ENCODE measurements at places on chromosomes 4 and X.

GRCh38 chr4:81421346-81422218 is 50.1 kb downstream of the RASGEF1B start:
- no peak for DNase-seq

- DNase-seq = no peak
Observed at GRCh38 chrX:71056867-71057266, 11.3 kb downstream of the SNX12 start.

- DNase-seq = no peak
Observed at GRCh38 chr4:32226733-32227132, 1506.6 kb downstream of the PCDH7 start.

DNA sequence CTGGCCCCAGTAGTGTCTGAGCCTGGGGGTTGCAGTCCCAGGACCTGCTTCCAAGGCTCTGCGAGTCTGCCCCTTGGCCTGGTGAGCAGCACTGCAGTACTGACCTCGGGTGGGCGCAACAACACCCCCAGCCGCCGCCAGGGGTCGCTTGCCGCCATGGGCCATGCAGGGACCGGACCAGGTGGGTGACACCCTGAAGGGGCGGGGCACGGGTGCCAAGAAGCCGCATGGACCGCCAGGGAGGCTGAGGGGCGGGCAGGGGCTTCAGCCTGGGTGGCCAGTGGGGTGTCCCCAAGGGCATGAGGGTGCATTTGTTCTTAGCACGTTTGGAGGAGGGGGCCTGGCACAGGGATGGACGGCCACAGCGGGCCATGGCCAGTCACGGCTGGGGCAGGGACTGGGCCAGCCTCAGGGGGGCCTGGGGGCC is 25.0 kb downstream of the TACC3 start:
- DNase-seq = no peak

DNA sequence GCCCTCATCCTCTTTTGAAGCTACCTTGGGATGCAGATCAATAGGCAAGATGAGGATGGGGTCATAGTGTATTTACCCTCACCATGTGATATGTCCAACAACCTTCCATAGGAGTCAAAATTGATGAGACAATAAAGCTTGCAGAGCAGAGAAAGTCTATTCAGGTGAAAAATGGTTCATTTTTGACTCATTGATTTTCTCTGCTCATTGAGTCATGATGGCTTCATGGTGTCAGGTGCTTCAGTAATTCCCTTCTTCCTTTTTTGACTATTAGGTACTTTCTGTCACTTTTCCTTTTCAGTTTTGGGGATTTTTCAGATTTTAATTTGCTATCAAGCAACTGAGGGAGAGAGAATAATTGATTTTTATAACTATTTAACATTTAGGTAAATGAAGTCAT is 55.9 kb upstream of the IL2 start:
- no peak for DNase-seq

GRCh38 chrX:44012484-44013096 is 39.4 kb upstream of the NDP start:
- DNase-seq = peak; percentile 29

DNA sequence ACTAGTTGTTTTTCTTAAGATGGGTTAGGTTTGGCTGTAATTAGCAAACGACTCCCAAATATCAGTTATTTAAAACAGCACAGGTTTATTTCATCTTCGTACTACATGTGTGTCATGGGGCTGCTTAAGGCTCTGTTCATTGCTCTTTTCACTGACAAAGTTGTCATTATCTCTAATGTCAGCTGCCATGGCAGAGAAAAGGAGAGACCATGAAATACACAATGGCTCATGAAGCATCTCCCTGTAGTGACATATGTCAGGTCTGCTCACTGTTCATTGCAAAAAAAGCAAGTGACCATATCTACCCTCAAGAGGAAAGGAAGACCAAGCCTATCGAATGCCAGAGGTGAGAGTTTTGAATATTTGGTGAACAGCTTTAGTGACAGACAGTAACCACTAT is 52.2 kb upstream of the PCDH7 start:
- no peak for DNase-seq

GRCh38 chr4:12926189-12927066 is 557.7 kb downstream of the RAB28 start:
- DNase-seq = no peak

DNA sequence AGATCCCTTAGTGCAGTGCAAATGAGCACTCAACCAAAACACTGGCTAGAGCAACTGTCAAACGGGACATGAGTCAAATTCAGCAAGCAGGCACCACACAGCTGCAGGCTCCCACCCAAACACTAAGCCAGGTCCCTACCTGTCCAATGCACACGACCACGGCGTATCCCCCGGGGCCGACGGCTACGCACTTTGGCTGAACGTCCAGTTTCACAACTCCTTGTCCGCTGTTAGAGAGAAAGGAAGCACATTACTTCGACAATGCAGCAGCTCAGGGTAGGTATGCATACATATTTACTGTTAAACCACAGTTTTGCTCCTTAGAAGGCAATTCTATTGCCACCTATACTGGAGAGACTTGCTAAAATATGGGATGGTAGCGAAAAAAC is 35.4 kb downstream of the WDR1 start:
- no peak for DNase-seq

- DNase-seq = no peak
Observed at GRCh38 chr4:107901213-107901934, 30.0 kb upstream of the CYP2U1 start.

DNA sequence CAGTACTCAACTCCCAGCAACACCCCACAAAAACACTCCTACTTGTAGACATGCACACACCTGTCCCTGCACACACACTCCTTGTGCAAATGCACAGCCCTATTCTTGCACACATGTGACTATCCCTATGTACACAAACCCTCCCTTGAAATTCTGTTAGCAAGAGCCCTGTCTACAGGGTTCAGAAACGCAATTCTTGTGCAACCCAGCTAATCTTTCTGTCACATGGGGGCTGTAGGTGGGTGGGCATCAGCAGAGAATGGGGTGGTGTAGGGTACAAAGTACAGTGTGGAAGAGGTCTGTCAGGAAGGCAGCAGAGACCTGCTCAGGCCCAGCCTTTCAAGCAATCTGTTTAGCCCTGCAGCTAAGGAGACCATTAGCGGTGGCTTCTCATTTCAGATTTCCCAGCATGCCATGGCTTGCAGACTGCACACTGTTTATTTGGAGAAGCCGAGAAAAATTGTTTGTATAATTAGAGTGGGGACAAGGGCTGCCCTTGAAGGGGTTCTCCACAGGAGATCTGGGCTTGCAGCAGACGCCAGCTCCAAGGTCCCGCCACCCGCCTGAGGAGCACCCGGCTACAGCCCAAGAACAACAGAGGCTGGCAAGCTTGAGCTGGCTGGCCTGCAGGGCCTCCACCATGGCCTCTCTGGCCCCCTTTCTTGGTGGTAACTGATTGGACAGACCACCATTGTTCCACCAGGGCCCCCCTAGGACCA is 144.0 kb upstream of the PJA1 start:
- DNase-seq = no peak
